ENCODE measurements at places on chromosomes 3 and 15.

DNA sequence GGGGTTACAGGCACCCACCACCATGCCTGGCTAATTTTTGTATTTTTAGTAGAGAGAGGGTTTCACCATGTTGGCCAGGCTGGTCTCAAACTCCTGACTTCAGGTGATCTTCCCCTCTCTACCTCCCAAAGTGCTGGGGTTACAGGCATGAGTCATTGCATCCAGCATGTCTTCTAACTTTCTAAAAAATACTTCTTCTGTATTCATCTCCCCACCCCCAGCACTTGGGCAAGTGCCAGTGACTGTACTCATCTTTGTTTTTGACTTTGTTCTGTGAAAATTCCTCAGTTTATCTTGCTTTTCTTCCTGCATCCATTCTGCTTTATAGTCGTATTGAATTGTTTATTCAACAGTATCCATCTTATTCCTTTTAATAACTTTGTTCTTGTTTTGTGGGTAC lies 47.6 kb downstream of the ARIH1 start:
- no peak for DNase-seq

GRCh38 chr3:42732196-42732828 lies 29.7 kb upstream of the HHATL start:
- DNase-seq = no peak

DNA sequence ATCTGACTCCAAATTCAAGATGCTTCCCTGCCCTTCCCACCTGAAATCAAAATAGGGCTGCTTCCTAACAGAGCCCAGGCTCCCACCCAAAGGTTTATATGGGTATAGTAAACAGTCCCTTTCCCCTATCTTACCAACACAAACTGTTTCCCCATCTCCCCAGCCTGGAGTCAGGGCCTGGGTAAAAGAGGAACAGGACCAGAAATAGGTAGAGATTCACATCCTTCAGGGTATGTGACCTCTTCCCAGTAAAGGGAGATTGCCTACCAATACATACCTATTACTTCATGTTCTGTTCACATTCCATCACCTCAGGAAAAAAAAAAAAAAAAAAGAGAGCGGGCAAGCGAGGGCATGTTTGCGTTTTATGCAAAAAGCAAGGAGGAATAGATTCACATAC lies 9.7 kb upstream of the SHF start:
- no peak for DNase-seq

- no peak for DNase-seq
Measured at GRCh38 chr3:27666708-27667107, 55.4 kb downstream of the EOMES start.

DNA sequence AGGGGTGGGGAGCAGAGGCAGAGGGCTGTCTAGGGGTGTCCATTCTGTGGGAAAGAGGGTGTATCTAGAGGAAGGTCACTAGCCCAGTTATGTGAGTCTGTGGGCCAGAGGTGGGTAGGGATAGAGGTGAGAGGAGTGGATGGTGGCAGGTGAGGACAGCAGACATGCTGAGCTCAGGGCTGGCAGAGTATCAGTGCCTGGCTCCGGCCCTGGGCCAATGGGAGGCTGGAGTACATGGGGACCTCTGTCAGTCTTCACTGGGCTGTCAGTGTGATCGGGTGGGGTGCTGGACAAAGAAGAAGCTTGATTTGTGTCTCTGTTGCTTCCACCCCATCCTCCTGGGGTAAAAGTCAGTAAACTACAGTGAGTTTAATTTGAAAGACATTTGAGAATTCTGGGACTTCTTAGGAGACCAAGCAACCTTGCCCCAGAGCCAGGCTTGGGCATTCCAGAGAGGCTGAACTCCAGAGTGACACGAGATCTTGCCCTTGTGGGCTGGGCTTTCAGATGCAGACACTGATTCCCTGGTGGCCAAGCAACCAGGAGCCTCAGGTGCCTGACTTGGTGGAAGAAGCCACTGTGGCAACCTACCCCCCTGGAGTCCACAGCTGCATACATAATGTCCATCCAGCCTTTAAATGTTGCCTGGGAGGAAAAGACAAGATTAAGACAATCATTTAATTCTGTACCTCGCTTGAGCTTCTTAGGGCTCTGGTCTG lies 60.7 kb downstream of the EXOG start:
- DNase-seq = no peak

- no peak for DNase-seq
Measured at GRCh38 chr3:61560517-61561373, 626 bp upstream of the PTPRG start.

- no peak for DNase-seq
Measured at GRCh38 chr15:36313021-36313420, 266.4 kb upstream of the CDIN1 start.

GRCh38 chr3:77298417-77298816 lies 258.5 kb downstream of the ROBO2 start:
- DNase-seq = no peak

- no peak for DNase-seq
Measured at GRCh38 chr15:35702946-35703495, 157.1 kb upstream of the DPH6 start.

GRCh38 chr3:30500666-30501399 lies 105.6 kb upstream of the TGFBR2 start:
- no peak for DNase-seq

GRCh38 chr3:186453531-186453930 lies 90.6 kb downstream of the CRYGS start:
- DNase-seq = no peak

GRCh38 chr3:21643752-21644151 lies 107.3 kb downstream of the ZNF385D start:
- no peak for DNase-seq

DNA sequence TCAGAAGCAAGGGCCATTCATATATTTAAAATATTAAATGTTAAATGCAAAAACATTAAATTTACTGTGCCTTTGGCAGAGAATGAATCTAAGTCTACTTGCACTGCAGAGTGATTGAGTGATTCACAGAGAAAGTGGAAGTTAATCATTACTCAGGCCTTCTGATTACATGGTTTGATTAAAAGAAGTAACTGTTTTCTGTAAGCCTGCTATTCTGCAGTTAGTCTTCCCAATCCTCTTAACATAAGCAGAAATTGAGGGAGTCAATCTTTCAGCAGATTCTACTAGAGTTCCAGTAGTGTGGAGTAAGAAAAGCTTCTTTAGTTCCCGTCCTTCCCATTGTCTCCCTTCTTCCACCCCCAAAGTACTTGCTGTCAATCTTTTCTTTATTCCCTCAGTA lies 1.5 kb downstream of the NLGN1 start:
- DNase-seq = no peak

DNA sequence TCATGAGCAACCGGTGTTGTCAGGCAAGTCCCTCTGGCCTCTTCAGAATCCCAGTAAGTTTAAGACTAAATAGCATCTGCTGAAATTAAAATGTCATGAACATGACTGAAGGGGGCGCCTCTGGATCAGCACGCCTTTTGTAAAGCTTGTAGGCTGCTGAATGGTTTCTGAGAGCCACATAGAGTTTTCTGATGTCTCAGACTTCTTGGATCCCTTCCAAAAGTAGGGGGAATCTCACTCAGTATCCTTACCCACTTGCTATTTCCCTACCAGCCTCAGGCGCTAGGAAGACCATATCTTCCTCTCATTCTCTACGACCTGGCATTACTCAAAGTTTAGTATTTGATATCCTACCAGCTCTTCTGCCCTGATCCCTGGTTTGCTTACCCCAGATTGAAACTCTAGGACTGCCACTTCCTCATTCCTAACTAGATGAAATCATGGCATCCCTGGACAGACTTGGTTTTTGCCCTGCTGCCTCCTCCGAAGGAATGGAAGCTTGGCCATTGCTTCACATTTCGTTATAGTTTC lies 62.7 kb upstream of the CD47 start:
- no peak for DNase-seq

DNA sequence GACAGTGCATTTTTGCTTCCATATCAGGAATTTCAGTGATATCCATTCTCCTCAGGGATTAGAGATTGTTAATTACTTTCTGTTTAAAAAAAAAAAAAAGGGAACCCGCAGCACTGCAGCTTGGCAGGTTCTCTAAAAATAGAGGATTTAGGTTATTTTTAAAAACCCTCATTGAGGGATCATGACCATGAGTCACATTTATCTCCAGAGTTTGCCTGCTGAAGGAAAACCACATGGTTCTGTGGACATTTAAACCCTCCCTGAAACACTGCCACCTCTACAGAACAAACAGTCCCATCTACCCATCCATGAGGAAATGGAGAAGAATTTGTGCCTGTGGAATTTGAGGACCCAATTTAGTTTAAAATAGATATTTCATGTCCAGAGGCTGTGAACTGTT lies 66.2 kb upstream of the UBE2E1 start:
- no peak for DNase-seq

GRCh38 chr3:114928989-114929640 lies 218.0 kb downstream of the ZBTB20 start:
- no peak for DNase-seq

- DNase-seq = no peak
Measured at GRCh38 chr3:87044846-87045245, 53.9 kb upstream of the VGLL3 start.

DNA sequence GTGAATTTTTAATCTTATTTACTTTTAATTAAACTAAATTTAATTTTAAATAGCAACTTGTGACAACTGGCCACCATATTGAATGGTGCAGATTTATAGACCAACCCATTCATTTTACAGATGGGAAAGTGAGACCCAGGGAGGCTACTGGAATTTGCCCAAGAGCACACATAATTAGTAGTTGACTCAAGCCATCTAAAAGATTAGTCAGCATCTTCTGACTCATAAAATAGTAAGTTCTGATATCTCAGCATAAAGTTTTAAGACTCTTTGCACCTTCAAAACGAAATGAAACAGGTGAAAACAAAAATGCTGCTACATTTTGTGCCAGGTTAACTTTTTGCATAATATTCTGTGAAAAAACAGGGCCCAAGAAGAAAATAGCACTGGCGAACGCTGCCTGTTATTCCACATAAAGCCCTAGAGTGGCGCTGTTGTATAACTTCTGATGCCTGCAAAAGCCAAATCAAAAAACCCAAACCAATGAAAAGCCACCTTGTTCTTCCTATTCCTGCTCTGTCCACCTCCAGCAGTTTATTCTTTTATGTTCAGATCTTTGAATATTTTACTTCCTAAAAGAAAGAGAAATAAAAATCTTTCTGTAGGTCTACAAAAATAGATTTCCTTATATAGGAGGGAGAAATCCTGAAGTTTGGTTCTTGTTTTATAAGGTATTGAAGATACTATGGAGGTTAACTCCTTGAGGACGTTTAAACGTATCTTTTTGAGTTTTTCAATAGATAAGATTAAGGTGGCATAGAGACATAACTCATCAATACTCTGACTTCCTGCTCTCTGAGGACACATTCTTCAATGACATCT lies 62.8 kb downstream of the OTOL1 start:
- DNase-seq = no peak

GRCh38 chr15:85782064-85782463 lies 12.7 kb downstream of the KLHL25 start:
- no peak for DNase-seq

DNA sequence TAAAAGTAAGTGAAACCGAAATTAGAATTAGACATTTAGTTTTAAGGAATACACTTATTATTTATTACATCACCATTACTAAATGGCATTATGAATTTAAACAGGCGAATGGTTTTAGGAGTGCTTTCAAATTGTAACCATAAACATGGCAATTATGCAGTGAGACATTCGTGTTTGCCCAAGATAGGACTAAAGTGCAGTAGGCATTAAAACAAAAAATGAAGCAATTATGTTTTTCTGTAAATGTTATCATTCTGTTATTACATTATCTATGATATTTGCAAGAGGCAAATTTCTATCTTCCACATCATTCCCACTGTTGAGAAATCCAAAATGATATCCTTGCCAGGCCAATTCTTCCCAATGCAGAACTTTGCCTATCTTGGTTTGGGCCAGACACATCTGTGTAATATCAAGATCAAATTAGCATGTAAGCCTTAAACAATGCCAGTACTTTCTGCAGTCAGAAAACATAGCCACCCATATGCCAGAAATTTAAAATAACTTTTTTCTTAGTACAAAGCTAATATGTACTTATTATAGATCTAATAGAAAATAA lies 156.9 kb downstream of the ATP8B4 start:
- no peak for DNase-seq

DNA sequence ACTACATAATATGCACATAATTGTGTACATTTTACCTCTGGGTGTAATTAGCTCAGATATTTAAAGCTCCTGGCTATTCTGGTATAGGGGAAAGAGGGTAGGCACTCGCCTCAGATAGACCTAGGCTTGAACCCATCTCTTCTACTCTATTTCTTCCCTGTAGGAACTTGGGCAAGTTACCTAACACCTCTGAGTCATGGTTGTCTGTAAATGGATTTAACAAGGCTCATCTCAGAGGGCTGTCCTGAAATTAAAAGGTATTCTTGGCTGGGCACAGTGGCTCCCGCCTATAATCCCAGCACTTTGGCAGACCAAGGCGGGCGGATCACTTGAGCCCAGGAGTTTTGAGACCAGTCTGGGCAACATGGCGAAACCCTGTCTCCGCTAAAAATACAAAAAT lies 30.7 kb downstream of the NANOGP8 start:
- no peak for DNase-seq

- DNase-seq = no peak
Measured at GRCh38 chr3:40869939-40870338, 329.4 kb upstream of the CTNNB1 start.

GRCh38 chr15:30059771-30060170 lies 23.0 kb upstream of the GOLGA8J start:
- no peak for DNase-seq

DNA sequence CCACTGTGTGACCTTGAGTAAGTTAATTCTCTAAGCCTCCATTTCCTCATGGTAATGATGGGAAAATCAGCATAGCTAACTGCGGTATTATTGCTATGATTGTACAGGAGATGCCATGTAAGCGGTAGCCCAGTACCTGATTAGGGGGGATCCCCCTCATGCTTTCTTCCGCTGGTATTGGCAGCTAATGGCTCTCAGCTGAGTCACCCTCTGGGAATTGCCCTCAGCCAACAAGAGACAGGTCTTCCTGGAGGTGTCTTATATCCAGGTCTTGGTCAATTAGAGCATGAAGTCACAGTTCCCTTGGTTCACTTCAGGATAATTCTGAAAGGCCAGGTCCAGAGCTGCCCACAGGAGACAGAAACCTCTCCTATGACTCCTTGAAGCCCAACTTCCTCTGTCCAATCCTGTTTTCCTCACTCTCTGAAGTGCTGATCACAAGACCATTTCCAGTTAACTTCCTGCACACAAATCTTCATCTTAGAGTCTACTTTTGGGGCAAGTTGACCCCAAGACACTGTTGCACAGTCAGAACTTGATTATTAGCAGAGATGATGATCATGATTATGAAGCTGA lies 724.7 kb upstream of the ZNF385D start:
- no peak for DNase-seq

All from vagina (tissue), 2 donors.